ENCODE measurements at places on chromosomes 13 and 19.
A peak's percentile ranks its signal among the peaks of the same experiment; 100 is the strongest.

- DNase-seq: no peak
Observed at GRCh38 chr19:45641274-45642105, 2.3 kb upstream of the EML2 start.

DNA sequence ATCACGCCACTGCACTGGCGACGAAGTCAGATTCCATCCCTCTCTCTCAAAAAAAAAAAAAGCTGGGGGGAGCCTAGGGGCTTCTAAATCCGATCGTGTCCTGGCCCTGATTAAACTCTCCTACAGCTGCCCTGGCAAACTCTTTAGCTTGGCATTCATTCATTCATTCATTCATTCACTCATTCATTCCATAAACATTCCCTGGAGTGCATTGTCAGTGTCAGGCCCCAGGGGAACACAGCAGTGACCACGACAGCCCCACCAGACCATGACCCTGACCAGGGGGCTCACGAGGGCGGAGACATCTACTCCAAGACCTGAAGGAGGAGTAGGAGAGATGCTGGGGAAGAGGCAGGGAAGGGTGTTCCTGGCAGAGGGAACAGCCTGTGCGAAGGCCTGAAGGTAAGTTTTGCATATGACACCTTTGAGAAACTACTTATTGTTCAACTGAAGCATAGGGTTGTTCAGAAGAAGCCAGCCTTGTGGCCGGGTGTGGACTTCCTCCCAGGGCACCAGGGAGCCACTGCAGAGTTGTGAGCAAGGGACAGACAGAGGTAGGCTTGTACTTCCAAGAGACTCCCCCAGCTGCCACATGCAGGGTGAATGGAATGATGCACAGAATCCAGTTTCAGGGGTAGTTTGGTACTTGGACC lies 24.5 kb downstream of the CEACAM16 start:
- no peak for DNase-seq

DNA sequence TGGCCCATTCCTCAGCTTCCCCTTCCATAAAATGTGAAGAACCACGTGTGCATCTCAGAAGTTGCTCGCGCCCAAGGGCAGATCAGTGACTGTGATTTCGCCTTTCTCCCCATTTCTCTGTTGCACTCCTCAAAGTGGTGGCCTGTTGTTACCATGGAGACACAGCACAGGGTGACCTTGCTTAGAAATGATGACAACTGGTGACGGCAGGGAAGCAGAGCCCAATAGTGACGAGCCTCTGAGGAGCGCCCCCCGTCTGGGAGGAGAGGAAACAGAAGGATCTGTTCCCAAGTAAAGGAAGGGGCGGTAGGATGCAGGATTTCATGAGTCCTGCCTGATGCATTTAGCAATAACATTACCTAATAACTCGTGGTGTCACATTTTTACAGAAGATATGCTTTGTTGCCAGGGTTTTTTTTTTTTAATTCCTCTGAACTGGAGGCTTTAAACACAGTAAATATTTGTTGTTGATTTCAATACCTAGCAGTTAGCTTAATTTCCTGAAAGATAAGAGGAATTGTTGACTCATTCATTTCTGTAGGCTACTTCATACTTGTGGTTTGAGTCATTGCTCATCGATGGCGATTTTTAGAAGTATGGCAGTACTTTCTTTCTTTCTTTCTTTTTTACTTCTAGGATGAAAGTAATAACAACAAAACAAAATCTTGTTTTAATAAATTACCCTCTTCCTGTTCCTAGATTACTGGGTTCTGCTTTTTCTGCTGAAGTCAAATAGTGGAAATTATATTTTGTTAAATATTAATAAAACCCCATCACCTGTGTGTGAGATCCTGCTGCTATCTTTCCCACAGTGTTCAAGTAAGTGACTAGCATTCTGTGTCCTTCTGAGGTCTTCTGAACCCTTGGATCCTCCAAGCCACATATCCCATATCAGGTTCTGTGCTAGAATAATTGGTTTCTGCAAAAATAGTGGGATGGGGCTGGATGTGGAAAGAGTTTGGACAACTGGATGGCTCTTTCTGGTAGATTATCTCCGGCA lies 36.0 kb downstream of the MBNL2 start:
- no peak for DNase-seq

- peak; percentile 74 for DNase-seq
Observed at GRCh38 chr13:28046981-28047380, 53.4 kb downstream of the FLT3 start.

DNA sequence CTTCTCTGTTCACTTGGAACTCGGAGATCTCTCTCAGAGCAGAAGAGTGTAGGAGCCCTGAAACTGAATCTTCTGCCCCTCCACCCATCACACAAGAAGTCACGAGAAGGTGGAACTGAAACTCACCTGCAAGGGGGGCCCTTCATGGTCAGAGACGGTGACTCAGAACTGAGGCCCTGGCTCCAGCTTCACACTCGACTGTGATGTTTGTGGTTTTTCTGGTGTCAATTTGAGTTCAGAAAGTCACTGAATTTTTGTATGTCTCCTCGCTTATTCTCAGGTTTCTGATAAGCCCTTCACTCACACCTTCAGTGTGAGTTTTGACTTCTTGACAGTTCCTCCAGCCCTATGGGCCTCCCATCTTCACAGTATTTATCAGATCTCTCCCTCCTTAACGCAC lies 23.1 kb downstream of the SIGLEC5 start:
- DNase-seq: no peak

DNA sequence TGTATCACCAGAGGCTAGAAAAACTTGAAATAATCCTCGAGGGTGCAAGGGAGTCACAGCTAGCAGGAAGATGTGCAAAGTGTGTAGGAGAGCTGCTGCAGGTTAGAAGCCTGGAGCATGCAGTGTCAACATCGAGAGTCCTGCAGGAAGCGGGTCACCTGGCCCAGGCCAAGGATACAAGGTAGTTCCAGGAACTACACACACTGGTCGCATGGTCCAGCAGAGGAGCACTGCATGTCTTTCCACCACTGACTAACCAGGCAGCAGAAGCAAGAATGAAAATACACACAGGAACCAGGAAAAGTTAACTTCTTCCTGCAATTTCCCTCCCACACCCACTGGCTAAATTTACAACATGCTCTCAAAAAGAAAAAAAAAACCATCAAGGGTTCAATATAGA lies 36.0 kb upstream of the MIR17HG start:
- no peak for DNase-seq

DNA sequence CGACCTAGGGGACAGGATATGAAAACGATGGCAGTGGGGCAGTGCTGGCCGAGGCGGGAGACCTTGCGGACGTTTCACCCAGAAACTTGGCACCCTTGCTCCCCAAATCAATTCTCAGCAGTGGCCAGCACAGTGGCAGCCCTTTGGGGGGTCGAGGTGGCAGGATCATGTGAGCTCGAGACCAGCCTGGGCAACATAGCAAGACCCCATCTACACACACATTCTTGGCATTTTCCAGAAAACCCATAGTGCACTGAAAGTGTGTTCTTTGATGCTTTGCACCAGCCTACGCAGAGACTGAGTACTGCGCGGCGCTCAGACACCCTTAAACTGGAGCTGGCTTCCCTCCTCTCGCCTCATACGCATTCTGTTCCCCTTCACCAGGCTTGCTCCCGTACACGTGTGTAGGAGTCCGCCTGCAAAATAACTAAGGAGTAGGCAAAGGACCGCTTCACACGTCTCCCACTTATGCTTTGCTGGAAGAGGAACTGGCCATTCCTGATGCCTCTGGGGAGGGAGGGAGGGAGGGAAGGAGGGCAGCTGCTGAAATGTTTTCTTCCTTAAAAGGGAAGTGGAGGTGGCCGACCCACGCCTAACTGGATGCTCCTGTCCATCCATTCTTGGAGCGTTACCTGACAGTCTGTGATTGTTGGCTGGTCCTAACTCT lies 23.5 kb upstream of the MIER2 start:
- no peak for DNase-seq

DNA sequence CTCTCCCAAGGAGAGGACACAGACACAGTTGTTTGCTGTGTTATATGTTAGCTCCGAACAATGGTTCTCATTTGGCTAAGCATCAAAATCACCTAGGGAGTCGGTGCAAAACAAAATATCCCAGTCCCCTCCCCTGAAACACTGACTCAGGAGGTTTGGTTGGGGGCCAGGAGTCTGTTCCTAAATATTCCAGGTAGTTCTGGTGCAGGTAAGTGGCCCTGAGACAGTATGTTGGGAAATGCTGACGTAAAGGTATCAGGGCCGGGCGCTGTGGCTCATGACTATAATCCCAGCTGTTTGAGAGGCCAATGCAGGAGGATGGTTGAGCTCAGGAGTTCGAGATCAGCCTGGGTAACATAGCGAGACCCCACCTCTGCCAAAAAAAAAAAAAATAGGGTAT lies 2.3 kb upstream of the MAP2K7 start:
- DNase-seq: no peak

- peak; percentile 15 for DNase-seq
Observed at GRCh38 chr19:57587529-57587928, 3.6 kb downstream of the ZIK1 start.

GRCh38 chr13:41216160-41216559 lies 21.8 kb upstream of the KBTBD7 start:
- DNase-seq: peak; percentile 32

- DNase-seq: no peak
Observed at GRCh38 chr13:114069376-114070097, 62.9 kb downstream of the RASA3 start.

GRCh38 chr13:36862002-36862685 lies 43.1 kb downstream of the RFXAP start:
- no peak for DNase-seq

All from AG04450 (cell line).